CD8-positive, alpha-beta T cell (primary cell): ENCODE measurements at places on chromosomes 11 and 22. TPM values are rescaled to one million over a fixed set of nuclear protein-coding genes. Genes with fewer than 3 reads are reported as not detected.

DNA sequence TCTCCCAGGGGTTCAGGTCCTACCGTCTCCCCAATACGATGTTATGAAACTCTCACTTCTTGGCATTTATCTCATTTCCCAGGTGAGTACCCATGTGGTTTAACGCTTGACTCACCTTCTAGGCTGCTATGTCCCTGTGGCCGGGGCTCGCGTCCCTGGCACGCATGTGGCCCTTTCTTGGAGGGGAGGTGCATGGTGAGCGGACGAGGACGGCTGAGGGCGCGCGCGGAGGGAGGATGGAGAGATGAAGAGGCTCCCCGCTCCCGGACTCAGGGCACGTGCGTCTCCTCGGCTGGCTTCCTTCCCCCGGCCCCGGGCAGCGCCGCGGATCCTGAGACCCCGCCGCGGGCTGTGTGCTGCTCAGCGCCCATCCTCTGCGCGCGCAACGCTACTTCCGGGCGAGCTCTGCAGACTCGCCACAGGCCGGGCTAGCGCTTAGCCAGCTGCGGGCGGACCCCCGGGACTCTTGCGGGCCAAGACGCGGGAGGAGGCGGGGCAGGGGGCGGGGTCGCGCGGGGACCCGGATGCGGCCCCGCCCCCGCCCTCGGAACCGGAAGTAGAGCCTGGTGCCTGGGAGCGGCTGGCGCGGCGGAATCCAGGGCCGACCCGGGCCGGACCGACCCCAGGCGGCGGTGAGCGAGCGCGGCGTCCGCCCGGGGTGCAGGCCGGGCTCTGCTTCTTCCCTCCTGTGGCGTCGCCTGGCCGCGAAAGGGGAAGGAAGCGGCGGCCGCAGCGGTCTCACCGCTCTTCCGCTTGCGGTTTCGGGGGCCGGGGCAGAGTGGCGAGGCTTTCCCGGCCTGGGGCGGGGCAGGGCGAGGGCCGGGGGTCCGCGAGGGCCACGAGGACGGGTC, at the start of gene CTTN:
Gene CTTN, plus strand, starts transcription at position 547 of the 851 bp plus-strand sequence. CDS start 8,769 bp downstream, outside the sequence.
- DNase-seq: peak; percentile 14

- DNase-seq: no peak
Observed at GRCh38 chr11:16831316-16832192, 93.1 kb downstream of the C11orf58 start.

Gene CALCA
- not detected for total RNA-seq

GRCh38 chr11:34866375-34866774, 49.8 kb downstream of the APIP start:
- no peak for DNase-seq

- DNase-seq: no peak
Observed at GRCh38 chr11:80239217-80239616, 798.4 kb upstream of the TENM4 start.

DNA sequence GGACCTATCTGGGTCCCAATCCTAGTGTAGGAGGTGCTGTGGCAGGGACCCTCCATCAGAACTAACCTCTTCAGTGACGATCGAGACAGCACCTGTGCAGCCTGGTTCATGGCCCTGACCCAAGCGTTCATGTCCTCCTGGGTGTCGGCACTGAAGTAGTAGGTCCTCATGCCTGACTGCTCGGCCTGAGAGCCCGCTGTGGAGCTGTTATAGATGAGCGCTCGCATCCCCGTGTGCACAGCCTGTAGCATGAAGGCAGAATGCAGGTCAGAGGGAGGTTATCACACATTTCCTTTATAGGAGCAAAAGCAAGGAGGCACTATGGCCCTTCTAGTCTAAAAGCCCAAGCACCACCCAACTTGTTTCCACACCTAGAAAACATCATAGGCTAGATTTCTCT, 103.0 kb downstream of the C11orf58 start:
- no peak for DNase-seq

Gene FXYD2
- total RNA-seq: 9.6 TPM
